Stimulated activated CD4-positive, alpha-beta T cell treated with anti-CD3 and anti-CD28 coated beads, TNF-alpha, amount 100 ng/mL, for 24 hours (primary cell): ENCODE measurements at places on chromosomes 2 and 18.
A peak's percentile ranks its signal among the peaks of the same experiment; 100 is the strongest.

DNA sequence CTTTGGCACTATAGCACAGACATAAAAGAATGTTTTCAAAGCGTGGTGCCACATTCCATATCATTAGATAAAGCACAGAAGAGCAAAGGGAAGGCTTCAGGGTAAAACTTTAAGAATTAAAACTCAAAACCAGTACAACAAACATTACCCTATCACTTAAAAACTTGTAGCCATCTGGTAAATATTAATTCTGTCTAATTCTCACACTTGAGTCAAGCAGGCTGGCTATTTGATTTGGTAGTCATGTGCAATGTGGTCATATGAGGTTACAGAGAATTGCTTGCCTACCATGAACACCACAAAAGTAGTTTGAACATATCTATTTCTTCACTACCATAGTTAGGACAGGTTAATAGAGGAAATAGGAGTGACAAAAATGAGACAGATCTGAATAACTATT lies 244.9 kb downstream of the IRS1 start:
- no peak for DNase-seq

DNA sequence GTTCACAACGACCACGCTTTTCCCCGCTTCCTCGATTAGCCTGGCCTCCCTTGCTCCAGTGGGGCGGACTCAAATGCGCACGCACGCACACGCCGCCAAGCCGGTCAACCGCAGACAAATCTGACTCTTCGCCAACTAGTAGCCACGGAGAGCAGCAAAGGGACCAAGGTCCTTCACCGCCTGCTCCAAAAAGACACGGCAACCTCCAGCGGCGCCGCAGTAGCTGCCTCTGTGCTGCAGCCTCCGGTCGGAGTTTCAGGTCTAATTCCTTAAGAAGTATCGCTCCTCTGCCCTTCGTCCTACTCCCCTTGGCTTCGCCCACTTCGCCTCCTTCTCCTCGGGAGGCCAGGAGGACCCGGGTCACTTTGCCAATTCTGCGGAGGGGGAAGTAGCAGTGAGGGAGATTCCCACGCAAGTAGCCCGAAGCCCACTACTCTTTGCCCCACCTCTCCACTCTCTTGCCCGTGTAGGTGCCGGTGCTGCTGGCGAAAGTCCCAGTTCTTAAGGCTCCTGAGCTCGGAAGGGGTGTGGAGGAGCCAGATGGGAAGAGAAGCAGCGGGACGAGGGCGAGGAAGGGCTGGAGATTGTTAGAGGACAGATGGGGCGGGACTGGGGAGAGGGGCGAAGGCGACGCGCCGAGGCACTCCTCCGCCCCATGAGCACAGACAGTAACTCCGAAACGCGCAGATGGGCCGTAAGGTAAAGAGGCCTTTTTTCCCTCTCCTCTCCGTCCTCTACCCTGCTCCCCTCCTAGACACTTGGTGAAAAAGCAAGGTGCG lies 615 bp downstream of the AKAIN1 start:
- no peak for DNase-seq

GRCh38 chr2:105631011-105631410 lies 113.7 kb upstream of the NCK2 start:
- DNase-seq, result no peak

GRCh38 chr2:125330133-125330532 lies 1305.0 kb downstream of the CNTNAP5 start:
- no peak for DNase-seq

DNA sequence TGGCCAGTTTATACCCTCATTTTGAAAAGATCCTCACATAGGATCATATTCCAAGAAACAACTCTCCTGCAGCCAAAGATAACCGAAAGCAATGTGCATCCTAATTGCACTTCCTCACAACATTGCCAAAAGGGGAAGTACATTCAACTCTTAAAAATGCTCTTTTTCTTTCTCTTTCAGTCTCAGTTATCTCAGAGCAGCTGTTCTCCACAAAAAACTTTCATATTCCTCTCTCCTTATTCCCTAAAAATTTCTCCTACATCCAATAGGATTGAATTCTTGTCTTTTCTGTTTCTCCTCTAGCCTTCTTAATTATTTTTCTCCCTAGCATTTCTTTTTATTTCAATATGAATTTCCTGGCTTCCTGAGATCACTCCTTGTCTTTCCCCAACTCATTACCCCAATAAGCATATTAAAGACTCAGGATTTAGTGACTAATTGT lies 7.4 kb upstream of the VRK2 start:
- no peak for DNase-seq

GRCh38 chr18:13273800-13274199 lies 55.2 kb downstream of the LDLRAD4 start:
- no peak for DNase-seq

DNA sequence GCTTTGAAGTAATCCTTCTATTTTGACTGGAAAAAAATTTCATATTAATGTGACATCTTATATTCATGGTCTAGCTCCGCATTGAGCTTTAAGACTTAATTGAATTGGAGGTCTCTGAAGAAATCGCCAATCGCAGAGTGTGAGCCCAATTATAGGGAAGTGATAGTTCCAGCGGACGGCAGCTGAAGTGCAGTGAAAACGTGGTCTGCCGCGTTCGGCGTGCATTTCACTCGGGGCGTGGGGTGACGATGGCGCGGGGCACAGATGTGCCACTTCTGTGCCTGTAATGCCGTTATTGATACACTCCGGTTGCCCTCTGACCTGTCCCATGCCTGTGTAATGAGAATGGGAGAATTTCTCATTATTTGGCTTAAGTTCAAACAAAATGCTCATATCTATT lies 106.7 kb downstream of the TSHZ1 start:
- DNase-seq, result no peak

DNA sequence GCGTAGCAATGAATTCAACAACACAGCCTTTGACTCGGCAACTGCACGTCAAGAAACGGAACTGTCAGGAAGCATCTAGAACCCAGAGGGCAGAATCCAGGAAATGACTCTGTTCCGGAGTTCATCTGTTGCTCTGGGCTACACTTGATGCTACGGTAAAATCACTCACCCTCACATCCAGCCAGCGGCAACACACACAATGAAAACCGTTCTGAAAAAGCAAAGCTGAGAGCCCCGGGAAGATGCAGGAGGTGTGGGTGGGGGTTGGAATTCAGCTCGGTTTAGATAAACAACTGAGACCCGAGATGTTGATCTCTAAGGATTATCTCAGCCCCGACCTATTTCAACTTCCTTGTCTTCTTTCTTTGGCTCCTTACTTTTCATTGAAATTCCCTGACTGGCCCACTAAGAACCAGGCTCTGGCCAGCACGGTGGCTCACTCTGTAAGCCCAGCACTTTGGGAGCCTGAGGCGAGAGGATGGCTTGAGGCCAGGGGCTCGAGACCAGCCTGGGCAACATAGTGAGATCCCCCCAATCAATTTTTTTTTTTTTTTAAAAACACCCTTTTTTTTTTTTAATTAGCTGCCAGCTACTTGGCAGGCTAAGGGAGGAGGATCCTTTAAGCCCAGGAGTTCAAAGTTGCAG lies 13.3 kb upstream of the RAB17 start:
- DNase-seq, result peak; percentile 31

DNA sequence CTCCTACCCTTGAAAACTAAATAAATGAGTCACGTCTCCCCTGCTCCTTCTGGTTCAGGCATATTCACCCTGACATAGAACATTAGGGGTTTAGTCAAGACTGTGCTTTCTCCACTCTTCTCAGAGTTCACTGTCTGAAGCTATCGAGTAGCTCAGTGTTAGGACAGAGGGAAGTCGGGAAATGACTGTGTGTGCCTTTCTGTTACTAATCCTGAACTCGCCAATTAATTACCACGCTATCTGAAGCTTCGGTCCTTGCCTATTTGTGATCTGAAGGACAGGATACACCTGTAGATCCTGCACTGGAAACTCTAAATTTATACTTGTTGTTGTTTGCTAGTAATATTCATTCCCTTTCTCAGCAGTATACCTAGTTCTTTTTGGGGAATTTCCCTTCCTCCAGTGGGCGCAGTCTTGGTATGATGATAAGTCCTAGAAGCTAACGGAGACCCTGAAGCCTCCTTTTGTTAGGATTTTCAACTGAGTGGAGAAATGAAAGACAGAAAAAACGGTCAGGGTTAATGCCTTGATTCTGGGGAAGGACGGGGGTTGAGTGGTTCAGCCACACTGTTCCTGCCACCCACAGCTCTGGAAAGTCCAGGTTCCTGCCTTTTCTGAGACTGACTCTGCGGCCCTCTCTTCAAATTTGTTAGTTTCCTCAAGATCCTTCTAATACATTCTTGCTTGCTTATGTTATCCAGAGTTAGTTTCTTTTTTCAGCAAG lies 218.0 kb downstream of the DLGAP1 start:
- no peak for DNase-seq

DNA sequence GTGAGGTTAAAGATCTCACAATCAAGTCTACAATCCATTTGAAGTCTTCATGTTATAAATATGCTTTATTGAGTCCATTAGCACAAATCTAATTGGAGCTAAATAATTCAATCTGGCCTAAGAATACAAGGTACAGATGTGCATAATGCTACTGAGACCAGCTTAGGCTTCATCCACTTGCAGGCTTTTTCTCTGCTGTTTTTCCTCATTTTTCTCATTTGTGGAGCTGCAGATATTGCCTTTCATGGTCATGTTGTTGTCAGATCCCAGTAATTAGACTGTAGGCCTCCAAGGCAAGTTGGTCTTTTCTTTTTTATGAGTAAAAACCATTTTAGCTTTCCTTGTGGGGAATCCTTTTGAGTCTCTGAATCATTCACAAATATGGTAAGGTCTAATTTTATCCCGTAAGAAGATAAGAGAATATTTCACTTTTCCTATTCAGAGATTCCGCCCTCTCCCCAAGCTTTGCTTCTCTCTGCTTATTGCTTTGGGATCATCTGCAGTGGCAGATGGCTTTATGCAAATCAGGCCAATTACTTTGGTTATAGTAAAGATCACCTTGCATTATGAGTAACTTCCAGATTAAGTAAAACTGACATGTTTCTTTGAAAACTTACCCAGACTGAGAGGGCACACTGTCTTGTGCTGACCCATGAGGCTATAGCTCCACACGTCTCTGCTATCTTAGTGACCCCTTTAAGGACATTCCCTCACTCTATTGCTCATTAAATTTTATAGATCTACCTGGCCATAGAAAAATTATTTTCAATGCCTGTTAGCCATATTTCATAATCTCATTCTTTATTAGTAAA lies 80.9 kb downstream of the MGAT5 start:
- DNase-seq, result no peak

GRCh38 chr18:54466248-54467005 lies 108.7 kb downstream of the C18orf54 start:
- no peak for DNase-seq

GRCh38 chr2:218959141-218959731 lies at the start of gene CDK5R2:
Gene CDK5R2 (plus strand): TSS chr2:218959666. CDS start chr2:218959821, 155 bp downstream.
- DNase-seq, result peak; percentile 26

DNA sequence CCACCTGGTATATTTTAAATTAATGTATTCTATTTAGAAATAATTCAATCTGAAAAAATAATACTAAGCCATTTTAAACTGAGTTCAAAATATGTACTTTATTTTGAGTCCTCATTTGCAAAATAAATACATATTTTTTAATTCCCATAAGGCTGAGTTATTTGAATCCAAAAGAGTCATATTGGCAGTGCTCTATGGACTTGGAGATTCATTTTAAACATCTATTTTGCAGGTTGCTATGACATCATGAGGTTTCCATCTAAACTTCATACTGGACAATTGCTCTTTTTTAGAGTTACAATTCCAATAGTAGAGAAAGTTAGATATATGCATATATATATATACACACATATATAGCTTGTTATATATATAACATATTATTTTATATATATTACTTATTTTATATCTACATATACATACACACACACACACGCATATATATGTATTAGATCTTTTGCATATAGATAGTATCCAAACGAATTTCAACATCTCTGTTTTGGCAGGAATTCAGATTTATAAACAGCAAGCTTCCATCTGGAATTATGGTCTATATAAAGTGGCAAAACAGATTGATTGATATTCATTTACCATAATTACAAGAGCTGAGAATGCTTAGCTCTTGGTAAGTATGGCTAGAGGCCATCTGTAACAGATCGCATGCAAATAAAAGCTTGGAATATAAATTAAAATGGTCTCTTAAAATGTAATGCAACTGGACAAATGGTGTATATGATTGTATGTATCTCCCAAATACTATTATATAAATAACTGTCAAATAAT lies 34.9 kb downstream of the NOL4 start:
- no peak for DNase-seq

- DNase-seq, result no peak
These were observed 178.0 kb upstream of the HS6ST1 start for GRCh38 chr2:128496700-128497099.

GRCh38 chr2:64336171-64336570 lies 117.8 kb upstream of the LGALSL start:
- no peak for DNase-seq

GRCh38 chr2:31886700-31887099 lies 124.1 kb downstream of the MEMO1 start:
- DNase-seq, result no peak

DNA sequence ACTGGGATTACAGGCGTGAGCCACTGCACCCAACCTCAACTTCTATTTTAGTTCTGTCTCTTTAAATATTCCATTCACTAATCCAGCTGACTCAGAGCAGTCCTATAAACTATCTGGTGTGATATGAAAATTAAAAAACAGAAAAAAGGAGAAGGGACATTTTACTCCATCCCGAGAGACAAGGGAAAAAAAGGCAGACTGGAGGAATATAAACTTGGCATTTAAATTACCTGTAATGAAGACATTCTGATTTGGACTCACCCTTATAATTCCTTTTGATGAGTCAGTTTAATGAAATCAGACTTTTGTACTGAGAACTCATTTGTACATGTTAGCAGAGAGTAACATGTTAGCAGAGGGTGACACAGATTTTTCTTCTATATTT lies 74.8 kb upstream of the RIOK3 start:
- no peak for DNase-seq

GRCh38 chr2:70388813-70389212 lies 86.9 kb upstream of the FAM136A start:
- DNase-seq, result no peak
